ENCODE measurements at places on chromosomes 3 and 15. TPM values are rescaled to one million over a fixed set of nuclear protein-coding genes. Genes with fewer than 3 reads are reported as not detected.

DNA sequence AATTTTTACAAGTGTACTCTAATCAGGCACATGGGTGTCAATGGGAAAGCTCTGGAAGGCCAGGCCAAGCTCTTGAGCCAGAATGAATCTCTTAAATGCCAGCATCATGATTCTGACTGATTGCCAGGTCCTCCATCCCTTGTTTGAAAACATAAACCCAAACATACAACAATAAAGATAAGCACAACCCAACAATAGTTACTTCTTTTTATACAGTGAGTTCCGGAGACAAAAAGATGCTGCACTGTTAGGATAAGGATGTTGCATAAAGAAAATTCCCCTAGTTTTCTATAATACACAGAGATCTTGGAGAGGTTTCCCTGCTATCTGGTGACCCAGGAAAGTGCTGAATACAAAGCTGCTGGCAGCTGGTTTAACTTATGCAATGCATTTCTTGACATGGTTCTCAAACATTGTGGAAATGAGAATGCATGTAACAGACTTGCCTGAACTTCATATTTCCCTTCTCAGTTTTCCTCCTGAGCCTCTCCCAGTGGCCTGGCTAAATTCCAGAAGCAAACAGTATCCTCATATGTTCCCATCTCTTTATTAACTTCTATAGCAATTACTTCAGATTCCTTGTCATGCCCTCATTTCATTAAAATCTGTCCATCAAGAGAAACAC lies 180.1 kb upstream of the PRICKLE2 start:
- DNase-seq = no peak

Gene MKRN2OS
- total RNA-seq = 0.91 TPM

Gene PLS1
- total RNA-seq = 9.1 TPM

- no peak for DNase-seq
Observed at GRCh38 chr3:138066972-138067371, 48.4 kb downstream of the DZIP1L start.

Gene CPA3
- 2.4 TPM for total RNA-seq

GRCh38 chr15:70526221-70526973 lies 237.0 kb downstream of the UACA start:
- DNase-seq = peak; percentile 78

DNA sequence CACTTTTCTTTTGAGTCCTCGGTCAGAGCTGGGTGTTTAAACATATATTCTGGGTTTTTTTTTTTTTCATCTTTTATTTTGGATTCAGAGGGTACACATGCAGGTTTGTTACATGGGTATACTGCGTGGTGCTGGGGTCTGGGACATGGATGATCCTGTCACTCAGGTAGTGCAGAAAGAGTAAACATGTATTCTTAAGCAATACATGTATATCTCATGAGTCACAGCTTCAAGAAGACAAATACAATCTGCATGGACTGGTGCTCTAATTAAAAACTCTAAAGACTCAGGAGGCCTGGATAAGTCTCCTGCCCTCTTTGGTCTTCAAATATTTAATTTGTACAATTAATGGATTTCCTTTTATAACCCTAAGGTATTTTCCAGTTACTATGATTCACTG lies 50.6 kb upstream of the PHLDB2 start:
- DNase-seq = no peak

DNA sequence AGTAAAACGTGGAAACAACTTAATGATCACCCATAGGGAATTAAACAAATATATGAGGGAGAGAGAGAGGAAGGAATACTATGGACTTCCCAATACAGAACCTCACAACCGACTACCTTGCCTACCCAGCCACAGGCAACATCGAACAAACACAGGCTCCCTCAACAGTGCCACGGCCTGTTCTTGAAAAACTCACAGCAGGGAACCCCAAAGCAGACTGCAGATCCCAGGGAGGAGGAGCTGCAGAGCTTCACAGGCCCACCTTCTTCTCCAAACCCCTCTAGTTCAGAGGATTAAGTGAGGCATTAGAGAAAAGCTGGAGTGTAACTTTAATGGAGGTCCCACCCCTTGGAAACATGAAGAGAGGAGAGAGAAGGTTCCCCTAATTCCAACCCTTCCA lies 110.2 kb downstream of the ST8SIA2 start:
- DNase-seq = no peak

GRCh38 chr3:66000506-66000905 lies 38.2 kb downstream of the MAGI1 start:
- no peak for DNase-seq

Data from suprapubic skin (tissue), 4 donors.